Activated gamma-delta T cell (primary cell): ENCODE measurements at places on chromosomes 16 and 17.

- DNase-seq, result no peak
These were observed 4.1 kb upstream of the NHERF1 start for GRCh38 chr17:74744349-74744713.

GRCh38 chr17:13593021-13593751 lies 8.5 kb downstream of the HS3ST3A1 start:
- no peak for DNase-seq

- DNase-seq, result no peak
These were observed 22.8 kb downstream of the GLG1 start for GRCh38 chr16:74583926-74584666.

DNA sequence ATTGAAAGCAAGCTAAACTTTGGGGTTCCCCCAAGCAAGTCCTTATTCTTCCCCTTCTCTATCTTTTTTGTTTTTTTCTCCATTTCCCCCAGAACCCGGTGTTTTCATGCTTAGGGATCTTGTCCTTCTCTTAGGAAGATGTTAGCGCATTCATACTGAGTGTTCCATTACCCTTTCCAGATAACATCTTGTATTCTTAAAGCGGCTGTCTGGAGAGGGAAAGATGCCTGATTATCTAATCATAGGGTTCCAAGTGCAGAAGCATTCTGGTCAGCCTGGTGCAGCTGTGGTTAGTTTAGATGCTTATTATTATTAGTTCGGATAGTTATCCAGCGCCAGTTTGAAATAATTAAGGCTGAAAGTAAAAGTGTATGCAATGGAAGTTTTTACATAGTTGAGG lies 2.0 kb downstream of the TOM1L1 start:
- no peak for DNase-seq

DNA sequence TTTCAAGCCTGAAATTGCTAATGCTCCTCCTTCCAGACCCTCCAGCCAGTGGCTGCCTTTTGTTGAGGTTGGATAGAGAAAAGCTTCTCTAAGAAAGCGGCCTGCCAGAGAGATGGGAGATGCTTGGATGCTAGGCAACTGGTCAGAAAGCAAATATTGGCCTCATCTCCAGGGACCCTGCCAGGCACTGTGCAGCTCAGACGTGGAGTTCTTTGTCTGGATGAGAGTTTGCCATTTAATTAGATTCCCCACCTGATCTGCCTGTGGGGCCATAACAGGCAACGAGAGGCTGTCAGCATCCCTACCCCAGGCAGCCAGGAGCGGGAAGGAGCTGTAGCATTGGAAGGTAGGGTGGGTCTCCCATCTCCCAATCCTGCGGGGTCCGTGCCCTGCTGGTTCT lies 52.7 kb downstream of the ASIC2 start:
- DNase-seq, result no peak

DNA sequence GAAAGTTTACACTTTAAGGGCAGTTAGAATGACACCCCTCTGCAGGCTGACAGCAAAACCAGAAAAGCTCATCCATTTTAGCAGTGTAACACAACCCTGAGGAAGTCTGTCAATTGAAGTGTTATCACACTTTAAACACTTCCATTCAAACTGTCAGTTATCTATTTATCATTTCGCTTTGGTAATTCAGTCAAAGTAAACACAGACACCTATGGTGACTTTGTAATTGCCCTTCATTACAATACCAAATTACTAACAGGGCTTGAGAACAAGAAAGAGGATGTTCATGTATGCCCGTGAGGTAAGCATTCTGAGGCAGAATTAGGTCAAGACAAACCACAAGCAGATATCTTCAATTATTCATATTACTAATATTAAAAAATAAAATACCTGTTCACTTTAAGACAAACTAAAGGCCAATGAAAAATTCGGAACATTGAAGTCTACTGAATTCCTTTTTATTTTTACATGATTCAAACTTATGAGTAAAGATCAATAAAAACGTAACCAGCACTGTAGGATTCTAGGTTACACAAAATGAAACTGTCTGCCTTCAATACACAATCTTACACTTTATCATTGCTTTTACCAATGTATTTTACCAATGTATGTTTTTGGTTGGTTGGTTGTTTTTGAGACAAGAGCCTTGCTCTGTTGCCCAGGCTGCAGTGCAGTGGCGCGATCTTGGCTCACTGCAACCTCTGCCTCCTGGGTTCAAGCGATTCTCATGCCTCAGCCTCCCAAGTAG lies 57.1 kb downstream of the BRIP1 start:
- DNase-seq, result no peak

DNA sequence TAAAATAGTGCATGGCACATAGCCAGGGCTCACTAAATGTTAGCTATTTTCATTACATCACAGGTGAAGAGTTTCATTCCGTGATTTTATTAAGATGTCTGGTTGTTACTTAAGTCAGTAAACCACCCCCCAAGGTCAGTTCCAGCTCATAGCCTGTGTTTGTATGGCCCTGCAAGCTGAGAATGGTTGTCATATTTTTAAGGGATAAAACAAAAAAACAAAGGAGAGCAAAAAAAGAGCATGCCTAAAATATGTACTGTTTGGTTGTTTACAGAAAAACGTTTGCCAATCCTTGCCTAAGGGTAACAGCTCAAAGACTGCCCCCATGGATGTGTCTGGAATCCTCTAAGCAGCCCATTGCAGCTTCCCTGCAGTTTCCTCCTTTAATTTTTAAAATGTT lies 329.6 kb downstream of the CA10 start:
- DNase-seq, result no peak

- DNase-seq, result no peak
These were observed 42.5 kb downstream of the YPEL2 start for GRCh38 chr17:59373882-59374495.

DNA sequence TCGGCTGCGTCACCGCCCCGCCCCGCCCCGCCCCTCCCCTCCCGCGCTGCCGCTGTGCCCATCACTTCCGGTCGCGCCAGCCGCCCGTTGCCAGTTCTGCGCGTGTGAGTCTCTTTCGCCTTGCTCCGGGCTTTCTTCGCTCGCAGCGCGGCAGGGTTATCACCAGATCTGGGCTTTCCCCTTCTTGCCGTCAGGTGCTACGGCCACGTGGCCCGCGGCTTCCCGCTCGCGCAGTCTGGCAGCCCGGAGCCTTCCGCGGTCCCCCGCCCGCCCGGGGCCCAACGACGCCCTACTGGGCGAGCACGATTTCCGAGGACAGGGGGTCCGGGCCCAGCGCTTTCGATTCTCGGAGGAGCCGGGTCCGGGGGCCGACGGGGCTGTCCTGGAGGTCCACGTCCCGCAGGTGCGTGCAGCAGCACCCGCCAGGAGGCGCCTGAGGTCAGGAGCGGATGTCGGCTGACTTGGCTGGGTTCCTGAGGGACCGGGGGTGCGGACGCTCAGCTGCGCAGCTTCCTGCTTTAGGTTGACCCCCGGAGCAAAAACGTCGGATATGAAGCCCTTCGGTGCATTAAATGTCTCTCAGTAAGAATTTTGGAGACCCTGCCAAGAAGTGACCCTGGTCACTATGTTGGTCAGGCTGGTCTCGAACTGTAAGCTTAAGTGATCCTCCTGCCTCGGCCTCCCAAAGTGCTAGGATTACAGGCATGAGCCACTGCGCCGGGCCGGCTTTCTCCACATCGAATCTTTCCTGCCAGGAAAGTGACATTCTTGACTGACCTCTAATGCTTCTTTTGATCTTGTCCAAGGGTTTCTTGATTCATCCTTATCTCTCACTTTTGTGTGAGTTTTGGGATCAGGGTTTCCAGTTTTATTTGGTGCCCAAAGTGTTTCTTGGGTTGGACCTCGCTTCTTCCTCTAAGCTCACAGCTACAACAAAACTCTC lies at the start of gene METTL23:
TSS of gene METTL23 (plus strand) at position 64 of the 943 bp plus-strand sequence. CDS start 2,872 bp downstream, outside the sequence.
- DNase-seq, result peak; percentile 94

DNA sequence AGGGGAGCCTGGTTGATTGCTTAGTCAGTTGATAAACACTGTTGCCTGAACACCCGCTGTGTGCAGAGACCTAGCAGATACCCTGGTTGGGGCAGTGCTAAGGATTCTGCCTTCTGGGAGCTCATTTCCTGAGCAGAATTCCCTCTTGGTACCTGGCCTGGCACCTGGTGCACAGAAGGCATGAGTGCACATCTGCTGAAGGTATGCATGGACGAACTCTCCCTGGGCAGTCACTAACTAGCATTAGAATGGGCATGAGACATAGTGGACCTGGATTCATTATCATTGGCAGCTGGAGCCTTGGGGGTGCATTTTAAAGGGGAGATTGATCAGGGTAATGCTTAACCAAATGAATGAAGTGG lies 13.1 kb downstream of the ADCY7 start:
- no peak for DNase-seq

GRCh38 chr17:27496437-27496943 lies 40.2 kb downstream of the KSR1 start:
- no peak for DNase-seq

DNA sequence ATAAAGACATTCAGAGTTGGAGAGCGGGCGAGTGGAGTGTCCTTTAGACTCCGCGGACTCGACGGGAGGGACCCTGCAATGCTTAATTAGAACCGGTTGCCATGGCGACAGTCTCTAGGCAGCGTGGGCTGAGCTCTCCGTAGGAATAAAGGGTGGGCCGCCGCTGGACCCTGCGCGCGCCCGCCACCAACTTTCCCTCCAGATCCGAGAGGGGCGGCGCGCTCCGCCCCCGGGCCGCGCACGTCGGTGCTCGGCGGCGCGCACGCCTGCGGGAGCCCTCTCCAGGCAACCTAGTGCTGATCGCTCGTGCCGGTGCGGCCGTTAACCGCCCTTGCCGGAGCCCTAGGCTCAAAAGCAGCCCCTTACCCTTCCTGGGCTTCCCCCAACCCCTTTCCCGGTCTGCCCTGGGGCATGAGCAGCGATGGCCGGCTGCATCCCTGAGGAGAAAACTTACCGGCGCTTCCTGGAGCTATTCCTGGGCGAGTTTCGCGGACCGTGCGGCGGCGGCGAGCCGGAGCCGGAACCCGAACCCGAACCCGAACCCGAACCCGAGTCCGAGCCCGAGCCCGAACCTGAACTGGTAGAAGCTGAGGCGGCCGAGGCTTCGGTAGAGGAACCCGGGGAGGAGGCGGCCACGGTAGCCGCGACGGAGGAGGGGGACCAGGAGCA lies at the start of gene PPM1E:
TSS of gene PPM1E (plus strand) at position 278 of the 669 bp plus-strand sequence.
- DNase-seq, result peak; percentile 18

GRCh38 chr17:41176744-41177387 lies 1.2 kb downstream of the KRTAP4-2 start:
- DNase-seq, result no peak

DNA sequence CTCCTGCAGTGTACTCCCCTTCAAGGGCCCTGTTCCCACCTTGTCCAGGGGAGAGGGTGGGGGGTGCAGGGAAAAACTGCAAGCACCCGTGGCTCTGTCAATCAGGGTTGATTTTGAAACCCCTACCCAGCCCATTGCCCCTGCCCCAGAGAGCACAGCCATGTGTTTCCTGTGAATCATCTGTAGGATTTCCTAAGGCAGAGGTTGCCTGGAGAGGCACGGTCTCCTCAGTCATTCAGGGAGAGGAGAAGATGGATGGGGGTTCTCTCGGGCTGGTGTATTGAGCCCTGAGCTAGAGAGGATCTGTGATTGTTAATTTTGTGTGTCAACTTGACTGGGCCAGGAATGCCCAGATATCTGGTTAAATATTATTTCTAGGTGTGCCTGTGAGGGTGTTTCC lies 3.5 kb upstream of the AGRP start:
- DNase-seq, result no peak

- no peak for DNase-seq
These were observed 55.7 kb downstream of the SREBF1 start for GRCh38 chr17:17780922-17781590.

DNA sequence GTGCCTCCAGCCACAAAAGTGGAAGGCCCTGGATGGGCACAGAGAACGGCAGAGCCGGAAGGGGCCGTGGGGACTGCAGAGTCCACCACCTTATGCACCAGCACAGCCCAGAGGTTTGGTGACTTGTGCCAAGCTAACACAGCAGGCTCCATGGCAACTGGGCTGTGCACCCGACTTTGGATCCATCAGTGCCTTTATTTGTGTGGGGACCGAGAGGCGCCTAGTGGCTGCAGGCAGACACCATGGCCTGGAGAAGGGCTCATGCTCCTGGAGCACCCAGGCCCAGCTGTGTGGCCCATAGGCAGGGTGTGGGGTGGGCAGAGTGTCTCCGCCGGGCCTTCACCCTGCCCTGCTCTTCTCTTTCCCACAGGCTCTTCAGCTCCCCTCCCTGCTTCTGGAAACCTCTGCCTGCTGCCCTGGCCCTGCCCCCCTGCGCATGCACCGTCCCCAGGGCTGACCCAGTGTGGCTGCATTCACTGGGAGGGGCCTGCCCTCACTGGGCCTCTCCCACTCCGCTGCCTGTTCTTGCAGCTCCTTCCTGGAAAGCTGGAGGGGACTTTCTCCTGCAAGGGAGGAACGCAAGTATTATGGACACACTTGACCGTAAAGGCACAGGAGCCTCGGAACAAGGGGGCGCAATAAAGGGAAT lies 10.1 kb downstream of the C16orf90 start:
- DNase-seq, result no peak

GRCh38 chr17:8822401-8823035 lies 23.4 kb upstream of the MFSD6L start:
- DNase-seq, result no peak

DNA sequence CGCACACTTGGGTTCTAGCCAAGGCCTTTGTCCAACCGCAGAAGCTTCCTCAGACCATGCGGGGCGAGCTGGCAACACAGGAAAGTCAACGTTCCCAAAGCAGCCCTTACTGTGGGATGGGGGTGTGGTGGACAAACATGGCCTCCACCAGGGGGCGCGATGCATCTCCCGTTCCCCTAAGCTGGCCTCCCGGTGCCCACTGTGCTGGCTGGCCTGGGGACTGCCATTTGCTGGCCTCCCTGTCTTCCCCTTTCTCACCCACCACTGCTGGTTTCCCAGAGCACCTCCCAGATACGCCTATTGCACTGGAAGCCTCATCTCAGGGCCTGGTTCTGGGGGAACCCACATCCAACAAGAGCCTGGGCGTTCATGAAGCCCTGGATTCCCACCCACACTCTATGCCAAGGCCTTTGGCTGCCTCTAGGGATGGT lies 145.3 kb downstream of the IRF8 start:
- DNase-seq, result no peak

DNA sequence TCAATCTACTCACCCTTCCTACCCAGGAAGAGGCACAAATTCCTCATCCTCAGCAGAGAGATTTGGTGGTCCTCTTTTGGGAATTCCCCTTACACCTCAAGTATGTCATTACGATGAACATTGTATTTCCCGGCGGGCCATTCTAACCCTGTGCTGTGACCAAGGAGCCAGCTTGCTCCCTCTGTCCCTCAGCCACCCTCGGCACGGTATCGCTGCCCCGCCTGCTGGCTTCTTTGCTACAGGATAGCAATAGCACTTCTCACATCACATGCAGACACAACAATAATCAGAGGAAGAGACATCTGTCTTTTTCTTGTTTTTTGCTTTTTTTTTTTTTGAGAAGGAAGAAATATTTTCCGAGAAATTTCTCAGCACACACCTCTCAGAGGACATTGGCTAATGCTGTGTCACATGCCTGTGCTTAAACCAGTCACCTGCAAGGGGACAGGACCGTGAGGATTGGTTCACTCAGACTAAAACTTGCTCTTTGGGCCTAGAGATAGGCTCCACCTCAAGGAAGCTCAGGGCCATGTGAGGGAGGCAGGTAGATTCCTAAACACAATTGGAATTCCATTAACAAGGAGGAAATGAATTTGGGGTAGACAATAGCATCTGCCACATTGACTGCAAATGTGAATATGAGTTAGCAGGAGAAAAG lies 41.2 kb downstream of the TMC5 start:
- DNase-seq, result no peak

DNA sequence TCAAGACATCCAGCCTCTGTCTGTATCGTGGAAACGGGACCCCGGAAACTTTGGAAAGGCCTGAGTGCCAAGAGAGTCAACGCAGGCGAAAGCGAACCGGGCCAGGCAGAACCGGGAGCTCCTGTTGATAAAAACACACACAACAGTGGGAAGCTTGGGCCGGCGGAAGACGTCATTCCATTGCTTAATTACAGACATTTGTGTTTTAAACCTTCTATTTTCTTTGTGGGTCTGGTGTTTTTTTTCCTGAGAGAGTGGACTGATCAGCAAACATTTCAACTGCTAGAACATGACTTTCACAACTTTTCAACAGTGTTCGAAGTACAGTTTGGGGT lies 878 bp upstream of the RNF157 start:
- no peak for DNase-seq
